ENCODE measurements at places on chromosomes 13 and 19.

DNA sequence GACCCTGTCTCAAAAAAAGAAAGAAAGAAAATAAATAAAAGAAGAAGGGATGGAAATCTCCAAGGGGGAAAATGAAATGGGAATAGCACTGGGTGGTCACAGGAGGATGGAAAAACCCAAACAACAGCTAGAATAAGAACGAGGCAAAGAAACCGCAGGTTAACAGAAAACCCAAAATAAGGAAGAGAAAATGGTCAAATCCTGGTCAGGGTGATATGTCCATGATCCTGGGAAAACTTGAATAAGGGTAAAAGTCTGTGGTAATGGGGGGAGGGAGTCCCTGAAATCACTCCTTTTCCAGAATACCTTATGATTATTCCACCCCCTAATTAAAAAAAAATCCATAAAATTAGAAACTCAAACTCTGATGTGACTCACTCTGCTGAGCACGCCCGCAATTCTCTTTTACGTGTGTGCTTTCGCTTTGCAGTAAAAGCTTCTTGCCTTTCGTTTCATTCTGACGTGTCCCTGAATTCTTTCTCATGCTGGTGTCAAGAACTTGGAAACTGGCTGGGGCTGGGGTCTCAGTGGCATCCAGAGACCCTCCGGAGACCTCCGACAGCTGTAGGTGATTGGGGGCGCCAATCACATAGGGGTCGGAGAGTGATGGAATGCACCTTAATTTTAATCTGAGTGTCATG is 4.3 kb upstream of the NAXD start:
- no peak for DNase-seq

DNA sequence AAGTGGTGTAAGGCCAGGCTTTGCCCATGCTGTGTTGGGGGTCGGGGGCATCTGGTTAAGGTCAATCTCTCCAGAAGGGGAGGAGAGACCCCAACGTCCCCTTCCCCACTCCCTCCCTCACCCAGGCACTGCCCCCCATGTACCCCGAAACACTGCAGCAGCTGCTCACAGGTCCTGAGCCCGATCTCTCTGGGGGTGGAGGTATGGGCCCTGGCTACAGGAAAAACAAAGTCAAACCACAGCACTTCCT is 10.2 kb downstream of the CAPN12 start:
- no peak for DNase-seq

DNA sequence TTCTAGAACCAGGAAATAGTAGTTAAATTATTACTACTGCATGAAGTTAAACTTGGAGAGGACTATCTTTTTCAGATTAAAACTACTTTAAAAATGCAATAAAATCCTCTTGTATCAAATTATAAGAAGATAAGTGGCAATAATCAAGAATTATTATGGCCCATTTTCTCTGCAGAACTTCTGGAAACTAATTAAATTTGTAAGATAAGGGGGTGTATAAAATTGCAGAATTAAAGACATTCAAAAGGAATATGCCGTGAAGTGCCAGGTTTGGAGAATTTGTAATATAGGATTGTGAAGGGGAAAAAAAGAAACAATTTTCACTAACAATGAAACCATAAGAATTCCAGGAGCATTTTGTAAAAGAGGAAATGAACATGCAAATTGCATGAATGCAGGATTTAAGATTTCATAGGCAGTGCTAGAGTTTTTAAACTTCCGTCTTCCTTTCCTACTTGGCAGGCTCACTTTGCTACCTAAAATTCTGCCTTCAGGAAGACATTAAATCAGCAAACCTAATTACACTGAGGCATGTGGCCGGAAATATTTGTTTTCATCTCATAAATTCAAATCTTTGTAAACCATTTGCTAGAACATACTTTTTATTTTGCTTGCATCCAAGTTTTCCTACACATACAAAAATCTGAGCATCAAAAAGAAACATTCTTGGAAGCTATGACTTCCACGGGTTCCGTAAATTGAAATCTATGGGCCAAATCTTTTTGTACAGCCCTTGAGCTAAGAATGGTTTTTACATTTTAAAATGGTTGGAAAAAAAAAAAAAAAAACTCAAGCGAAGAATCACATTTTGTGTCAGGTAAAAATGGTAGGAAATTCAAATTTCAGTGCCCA is 166.9 kb downstream of the DCLK1 start:
- no peak for DNase-seq

DNA sequence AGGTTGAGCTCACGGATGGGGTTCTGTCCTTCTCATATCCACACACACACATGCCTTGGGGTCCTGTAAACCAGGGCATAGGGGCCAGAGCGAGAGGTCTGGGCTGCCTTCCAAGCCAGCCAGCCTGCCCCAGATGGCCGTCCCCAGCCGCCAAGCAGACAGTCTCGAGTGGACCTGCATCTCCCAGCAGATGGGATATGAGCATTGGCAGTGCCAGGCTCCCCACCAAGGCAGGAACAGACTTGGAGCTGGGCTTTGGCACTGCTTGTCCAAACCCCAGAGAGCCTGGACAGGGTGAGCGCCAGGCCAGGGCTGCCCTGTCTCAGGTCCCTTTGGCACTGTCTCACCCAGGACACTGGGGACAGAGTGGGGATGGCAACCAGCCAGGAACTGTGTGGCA is 130.4 kb downstream of the DPF1 start:
- DNase-seq, result no peak

GRCh38 chr13:45226024-45226423 is 25.2 kb upstream of the KCTD4 start:
- DNase-seq, result no peak

- DNase-seq, result no peak
Measured at GRCh38 chr13:52447815-52448552, 2.5 kb downstream of the VPS36 start.

DNA sequence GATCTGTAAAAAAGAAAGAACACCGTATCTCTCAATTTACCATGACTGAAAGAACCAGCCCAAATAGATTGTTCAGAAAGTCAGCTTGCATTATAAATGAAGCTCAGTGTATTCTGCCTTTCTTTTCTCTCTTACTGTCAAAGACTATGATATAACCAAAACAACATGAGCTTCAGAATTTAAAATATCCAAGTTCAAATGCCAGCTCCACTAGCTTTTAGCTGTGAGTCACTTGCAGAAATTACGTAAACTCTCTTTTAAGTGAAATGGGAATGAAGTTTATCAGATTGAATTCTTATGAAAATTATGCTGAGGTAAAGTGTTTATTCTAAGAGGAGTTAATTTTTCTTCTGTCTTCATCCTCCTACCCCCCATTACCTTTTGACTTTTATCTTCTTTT is 20.0 kb upstream of the POSTN start:
- DNase-seq, result no peak

GRCh38 chr19:51094696-51095279 is 12.1 kb upstream of the KLK14 start:
- no peak for DNase-seq

DNA sequence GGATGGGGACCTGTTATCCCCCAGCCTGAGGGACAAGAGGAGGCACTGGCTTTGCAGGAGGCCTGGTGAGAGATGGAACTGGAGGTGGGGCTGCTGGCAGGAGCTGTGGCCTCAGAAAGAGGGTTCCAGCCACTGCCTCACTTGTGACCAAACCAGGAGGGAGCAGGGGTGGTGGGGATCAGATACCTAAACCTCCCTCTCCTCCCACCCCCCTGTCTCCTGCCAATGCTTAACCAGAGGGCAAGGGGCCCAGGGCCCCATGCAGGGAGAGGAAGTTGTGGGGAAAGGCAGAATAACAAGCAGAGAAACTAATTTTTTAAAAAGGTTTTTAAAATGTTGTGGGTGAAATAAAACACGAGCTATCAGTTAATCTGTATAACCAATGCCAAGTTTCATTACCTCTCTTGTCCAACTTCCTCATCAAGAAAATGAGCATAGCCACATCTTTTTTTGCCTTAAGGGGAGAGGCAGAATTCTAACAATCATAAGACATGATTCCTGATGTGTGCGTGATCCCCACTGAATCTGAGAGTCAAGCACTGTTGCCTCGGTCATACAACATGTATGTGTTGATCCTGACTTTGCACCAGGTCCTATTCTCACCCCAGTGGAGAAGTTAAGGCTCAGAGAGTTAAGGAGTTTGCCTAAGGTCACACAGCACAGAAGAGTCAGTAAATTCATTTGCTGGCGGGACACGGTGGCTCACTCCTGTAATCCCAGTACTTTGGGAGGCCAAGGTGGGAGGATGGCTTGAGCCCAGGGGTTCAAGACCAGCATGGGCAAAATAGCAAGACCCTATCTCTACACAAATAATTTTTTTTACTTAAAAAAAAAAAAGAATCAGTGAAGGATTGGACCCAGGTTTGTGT is 12.9 kb downstream of the FXYD5 start:
- no peak for DNase-seq

- DNase-seq, result no peak
Measured at GRCh38 chr13:45852494-45852893, 941 bp upstream of the SIAH3 start.

DNA sequence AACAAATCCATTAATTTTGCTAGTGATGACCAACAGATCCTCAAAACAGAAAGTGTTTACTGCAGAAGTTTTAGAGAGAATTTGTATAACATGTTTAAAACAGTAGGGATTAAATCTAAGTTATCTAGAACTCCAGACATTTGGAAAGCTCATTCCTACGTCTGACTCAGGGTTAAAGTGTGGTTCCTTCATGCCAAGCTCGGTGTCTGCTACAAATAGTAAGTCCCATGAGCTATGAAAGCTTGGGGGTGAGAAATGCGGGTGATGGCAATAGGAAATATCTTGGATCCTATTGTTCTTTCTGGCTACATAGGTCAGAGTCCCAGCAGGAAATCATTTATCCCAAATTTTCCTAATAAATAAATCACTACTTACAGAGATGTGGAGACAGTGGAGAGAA is 867.1 kb downstream of the UQCRFS1 start:
- no peak for DNase-seq

- no peak for DNase-seq
Measured at GRCh38 chr19:28021259-28022185, 1191.4 kb downstream of the UQCRFS1 start.

GRCh38 chr13:44218501-44219240 is 155.0 kb upstream of the SERP2 start:
- no peak for DNase-seq

DNA sequence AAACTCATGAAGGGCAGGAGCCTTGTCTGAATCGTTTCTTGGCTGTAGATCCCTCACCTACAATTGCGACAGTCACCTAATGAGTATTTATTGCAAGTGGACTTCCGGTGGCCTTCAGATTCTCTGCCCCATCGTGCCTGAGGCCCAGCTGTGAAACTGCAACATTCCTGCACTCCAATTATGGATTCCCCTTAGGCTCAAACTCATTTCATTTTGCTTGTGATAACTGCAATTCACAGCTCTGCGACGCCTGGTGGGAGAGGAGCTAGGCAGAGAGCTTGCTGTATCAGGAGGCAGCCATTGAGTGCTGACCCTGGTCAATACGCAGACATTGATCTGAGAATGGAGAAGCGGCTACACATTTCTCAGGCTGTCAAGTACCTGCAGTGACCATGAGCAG is 59.0 kb downstream of the CCDC70 start:
- no peak for DNase-seq

- no peak for DNase-seq
Measured at GRCh38 chr19:33268162-33268991, 34.0 kb downstream of the CEBPA start.

- no peak for DNase-seq
Measured at GRCh38 chr13:28854657-28855056, 34.5 kb downstream of the MTUS2 start.

DNA sequence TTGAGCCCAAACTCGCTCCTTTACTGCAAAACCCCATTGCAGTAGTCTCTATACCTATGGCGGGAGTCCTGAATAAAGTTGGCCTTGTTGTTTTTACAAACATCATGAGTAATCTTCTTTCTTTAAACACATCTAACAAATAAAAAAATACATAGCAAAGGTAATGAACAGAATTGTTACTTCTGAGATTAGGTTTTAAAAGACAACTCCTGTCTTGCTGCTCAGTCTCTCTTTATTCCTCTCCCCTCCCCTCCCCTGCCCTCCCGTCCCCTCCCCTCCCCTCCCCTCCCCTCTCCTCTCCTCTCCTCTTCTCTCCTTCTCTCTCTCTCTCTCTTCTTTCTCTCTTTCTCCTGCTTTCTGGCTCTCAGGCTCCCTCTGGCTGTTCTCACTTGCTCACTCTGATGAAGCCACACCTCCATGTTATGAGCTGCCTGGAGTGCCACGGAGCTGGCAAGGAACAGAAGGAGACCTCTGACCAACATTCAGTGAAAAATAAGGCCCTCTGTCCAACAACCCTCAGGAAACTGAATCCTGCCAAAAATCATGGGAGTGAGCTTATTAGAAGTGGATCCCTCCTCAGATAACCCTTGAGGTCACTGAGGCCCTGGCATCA is 300.7 kb upstream of the MIR17HG start:
- DNase-seq, result no peak

DNA sequence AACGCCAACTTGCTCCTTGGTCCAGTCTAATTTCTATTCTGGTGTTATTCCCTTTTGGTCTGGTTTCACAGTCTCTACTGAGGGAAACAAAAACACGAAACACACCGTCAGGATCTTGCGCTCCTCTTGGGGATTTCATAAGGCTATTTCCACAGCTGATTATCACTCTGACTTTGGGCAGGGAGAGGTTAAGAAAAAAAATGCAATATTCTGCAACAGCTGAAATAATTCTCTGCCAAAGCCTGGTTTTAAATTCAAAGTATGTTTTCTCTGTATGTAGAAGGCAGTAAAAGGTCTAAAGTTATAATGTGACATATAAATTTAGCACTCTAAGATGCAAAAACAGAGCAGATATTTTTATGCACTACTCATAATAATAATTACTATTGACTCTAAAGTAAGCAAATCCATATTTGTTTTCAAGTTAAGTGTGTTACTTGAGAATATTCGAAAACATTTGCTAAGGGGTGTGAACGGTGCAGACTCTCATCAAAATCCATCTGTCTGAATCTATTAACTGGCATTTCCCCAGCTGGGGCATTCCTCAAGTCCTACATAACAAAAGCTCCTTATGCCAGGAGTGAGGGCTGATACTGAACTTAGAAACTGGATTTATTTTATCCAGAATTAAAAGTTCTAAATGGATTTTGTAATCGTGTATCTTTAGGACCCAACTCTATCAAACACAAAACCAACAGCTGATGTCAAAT is 38.4 kb upstream of the STARD13 start:
- DNase-seq, result no peak

DNA sequence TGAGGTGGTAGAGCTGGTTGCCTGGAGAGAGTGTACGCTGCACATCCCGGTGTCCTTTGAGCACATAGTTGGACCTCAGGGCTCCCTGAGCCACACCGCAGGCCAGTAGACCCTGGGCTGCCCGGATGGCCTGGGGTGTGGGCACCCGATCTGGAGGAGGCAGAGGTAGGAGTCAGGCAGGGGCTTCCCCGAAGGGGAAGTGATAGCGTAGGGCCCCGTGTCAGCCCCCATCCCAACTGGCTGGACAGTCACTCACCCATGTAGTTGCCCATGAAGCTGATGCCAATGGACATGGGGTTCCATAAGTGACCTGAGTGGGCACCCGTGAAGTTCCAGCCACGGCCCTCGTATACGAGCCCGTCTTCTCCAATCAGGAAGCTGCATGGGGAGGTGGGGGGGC is 3.6 kb downstream of the PGLYRP1 start:
- DNase-seq, result no peak

- no peak for DNase-seq
Measured at GRCh38 chr13:112431734-112432133, 55.6 kb downstream of the SPACA7 start.
